Memory B cell (primary cell): ENCODE measurements at places on chromosomes 16 and 17.

- DNase-seq = no peak
These were observed 4.1 kb upstream of the TMEM11 start for GRCh38 chr17:21218101-21218500.

- DNase-seq = no peak
These were observed 14.0 kb upstream of the MTMR4 start for GRCh38 chr17:58528443-58528842.

- DNase-seq = no peak
These were observed 53.4 kb downstream of the BEAN1 start for GRCh38 chr16:66480265-66481080.

DNA sequence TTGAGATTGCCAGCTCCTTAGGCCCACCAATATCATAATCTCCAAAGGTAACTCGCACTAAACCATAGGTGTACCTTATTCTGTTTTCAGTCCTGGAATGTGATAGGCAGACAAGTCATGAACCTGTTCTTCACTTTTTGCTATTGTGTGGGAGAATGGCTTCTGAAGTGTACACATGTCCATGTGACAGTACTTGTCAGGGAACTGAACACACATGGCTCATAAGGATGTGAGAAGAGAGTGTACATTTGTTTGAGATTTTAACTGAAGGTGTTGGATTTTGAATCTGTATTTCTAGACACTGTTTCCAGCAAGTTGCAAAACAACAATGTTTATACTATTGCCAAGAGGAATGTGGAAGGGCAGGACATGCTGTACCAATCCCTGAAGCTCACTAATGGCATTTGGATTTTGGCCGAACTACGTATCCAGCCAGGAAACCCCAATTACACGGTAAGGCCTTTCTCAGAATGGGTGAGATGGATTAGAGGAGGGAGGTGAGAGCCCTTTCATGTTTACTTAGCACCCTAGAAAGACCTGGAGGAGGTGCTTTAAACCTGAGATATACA lies 14.5 kb upstream of the RASL10B start:
- no peak for DNase-seq

DNA sequence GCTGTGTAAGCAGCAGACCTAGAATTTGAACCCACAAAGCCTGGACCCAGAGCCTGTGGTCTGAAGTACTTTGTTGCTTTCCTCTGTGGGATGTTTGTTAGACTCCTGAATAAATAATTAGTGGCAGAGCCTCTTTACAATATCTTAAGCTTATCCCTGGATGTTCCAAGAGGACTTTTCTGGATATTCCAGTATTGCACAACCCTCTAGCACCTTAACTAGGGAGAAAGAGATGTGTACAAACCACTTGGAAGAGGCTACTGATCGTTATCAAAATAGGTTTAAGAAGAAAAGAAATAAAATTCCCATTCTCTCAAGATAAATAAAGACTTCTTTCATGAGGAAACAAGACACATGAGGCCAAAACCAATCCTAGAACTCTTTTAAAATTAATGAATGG lies 632.4 kb downstream of the CDH11 start:
- no peak for DNase-seq

- no peak for DNase-seq
These were observed 21.2 kb upstream of the LRRC37A start for GRCh38 chr17:46273541-46274236.

DNA sequence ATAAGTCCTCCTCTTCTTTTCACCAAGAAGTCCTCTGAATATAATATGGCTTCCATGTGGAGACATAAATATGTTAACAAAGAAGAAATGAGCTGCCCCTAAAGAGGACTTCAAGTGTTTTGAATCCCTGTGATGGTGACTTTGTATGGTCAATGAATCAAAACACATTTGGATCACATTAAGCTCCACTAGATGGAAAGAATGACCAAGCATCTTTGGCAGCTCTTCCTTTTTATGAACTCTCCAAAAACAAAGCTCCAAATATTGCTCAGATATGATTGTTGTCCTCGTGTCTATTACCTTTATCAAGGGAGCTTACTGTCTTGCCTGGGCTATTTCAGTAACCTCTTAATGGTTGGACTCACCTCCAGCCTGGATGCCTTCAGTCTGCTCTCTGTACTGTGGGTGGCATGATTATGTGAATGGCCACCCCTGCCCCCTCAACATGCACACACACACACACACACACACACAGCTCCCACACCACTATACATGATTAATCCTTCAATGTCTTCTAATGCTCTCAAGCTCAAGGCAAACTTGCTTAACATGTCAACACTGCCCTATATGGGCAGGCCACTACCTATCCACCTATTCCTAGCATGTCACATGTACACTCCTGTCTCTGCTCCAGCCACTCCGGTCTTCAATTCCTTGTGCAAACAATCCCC lies 346.6 kb upstream of the SALL1 start:
- no peak for DNase-seq

DNA sequence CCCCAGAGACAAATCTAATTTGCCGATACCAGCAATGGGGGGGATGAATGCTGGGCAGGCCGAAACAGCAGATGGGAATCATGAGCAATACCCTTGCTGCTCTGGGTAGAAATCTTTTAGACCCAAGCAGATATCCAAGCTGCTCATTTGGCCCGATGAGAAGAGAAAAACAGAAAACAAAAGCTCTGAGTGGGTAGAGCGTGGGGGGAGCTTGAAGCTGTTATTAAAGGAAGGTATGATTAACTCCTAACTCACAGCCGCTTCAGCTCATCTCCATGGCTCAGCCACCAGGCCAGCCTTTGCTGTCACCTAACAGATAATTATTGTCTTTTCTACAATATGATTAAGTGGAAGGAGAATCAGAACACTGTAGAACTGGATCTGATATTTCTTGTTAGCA lies 58.3 kb downstream of the VPS35L start:
- DNase-seq = no peak

DNA sequence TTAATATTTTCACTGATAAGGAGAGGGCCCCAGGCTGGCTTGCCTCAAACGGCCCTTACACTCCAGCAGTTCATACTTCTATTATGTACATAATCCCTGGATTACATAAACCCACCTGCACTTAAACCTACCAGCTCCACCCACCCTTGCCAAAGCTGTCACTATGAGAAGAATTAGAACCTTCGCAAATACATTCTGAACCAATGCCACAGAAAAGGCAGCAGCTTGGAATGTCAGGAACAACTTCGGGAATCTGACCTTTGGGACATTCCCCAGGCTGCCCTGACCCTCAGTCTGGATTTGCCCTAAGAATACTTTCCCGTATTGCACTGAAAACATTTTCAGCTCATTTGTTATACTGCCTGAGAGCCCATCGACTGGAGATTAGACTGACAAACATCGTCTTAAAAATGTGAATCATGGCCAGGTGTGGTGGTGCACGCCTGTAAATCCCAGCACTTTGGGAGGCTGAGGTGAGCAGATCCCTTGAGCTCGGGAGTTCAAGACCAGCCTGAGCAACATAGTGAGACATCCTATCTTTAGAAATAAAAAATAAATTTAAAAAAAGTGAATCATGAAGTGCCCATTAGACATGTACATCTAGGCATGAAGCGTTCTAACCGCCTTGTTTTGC lies 21.0 kb upstream of the SEC14L1 start:
- no peak for DNase-seq

GRCh38 chr17:34579979-34580684 lies 750 bp downstream of the TMEM132E start:
- DNase-seq = no peak

DNA sequence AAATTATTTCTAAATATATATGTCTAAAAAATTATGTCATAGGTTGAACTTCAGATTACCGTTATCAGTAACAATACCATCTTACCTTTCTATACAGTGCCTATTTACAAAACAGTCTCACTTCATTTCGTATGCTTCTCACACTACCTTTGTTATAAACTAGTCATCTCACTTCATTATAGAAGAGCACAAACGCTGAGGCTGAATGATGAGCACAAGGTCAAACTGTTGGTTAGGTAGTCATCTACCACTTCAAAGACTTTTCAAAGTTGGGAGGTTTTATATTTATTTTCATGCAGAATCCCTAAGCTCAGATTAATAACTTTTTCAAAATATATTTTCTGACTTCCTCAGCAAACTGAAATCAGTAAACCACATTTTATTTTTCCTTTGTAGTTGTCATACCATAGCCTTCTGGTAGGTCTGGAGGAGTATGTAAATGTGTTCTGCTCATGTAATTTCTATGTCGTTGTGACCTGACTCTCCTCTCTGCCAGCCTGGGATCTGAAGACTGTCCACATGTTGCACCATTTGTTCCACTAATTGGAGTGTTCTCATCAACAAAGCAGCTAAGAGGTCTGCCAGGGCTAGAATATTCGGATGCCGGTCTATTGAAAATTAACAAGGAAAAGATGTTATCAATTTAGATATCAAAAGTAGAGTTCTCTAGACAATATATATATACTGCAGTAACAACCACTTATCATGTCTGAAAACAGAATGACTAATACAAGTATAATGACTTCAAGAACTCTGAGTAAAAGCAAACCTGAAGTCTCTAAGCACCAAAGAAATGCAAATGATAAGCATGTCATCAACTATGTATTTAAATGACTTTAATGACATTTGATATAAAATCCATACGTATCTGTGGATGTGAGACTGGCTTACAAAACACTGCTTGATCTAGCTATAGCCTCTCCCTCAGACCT lies 73.9 kb downstream of the CEP95 start:
- no peak for DNase-seq

DNA sequence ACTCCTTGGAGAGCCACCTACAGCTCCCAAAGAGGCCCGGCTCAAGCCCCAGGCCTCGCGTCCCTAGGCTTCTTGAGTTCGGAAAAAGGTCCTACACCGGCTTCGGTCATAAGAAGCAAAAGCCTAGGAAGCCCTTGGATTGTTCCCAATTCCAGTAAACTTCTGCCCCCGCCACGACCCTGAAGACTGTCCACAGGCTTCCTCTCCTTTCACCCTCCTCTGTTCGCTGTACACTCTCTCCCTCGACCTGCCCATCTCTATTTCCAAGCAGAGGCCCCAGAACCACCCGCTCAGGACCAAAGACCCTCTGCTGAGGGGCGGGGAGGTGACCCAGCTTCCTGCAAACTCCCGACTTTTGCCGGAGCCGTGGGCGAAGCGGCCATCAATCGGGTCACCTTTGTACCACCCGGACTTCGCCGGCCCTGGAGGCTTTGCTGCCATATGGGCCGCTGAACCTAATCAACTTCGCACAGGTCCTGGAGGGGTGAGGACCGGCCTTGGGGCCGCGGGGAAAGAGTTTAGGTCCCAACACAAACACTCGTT lies 2.7 kb downstream of the HOXB2 start:
- DNase-seq = no peak

- no peak for DNase-seq
These were observed 19.3 kb upstream of the RBFOX3 start for GRCh38 chr17:79630126-79630525.

- no peak for DNase-seq
These were observed 14.6 kb downstream of the CALB2 start for GRCh38 chr16:71373073-71373472.

DNA sequence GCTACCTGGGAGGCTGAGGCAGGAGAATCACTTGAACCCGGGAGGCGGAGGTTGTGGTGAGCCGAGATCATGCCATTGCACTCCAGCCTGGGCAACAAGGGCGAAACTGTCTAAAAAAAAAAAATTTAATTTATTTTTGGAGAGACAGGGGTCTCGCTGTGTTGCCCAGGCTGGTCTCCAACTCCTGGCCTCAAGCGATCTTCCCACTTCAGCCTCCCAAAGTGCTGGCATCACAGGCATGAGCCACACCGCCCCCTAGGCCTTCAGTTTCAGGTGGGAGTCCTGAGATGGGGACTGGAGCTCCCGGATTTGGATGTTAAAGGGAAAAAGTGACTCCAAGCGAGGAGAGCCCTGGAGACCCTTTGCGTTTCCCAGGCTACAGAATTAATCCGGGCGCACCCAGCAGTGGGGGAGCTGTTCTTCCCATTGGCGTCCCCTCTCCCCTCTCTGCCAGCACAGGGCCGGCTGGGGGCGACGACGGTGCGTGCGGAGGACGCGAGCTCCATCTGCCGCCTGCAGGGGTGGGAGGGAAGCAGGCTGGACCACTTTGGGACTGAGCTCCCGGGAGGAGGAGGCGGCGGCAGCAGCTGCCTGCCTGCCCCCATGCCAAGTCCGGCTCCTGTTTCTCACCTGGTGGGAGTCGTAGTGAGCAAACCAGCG lies 49.3 kb upstream of the USP7 start:
- DNase-seq = no peak

DNA sequence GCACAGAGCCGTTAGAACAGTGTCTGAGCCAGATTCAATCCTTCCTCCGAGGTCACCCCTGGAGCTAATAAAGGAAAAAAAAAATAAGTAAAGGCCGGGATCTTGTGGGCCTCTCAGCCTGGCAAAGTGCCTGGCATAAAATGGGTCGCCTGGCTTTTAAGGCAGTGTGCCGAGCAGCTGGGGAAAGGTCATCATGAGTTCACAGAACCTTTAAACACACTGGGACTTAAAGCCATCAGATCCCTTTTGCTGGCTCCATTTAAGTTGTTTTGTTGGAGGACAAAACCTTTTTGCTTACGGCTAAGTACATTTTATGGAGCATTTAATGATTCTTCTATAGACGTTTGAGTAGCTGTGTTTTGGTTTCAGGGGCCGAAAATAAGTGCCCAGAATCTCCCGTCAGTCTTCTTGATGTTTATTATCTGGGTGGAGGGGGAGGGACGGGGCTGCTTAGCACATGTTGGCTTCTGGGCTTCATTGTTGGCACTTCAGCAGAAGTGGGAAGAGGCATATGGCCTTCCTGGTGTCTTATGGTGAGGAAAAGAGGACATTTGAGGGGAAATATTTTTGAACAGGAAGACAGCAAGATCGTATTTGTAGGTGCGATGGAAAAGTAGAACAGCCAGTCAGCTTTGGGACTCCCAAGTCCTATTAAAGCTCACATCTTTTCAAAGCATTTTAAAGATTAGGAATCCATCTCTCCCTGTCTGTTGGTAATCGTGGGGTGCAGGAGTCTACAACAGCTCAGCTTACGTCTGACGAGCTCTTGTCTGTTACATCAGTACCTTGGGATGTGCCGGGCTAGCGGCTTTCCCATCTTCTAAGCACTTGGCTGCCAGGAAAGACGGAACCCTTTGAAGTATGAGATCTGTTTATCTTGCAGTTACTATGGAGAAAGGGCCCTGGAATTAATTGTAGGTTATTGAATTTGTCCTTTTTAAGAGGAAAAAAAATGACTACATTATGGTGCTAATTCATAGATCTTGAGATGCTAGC lies 31.1 kb downstream of the RBFOX1 start:
- no peak for DNase-seq

- DNase-seq = no peak
These were observed 11.3 kb upstream of the STAC2 start for GRCh38 chr17:39236981-39237441.

DNA sequence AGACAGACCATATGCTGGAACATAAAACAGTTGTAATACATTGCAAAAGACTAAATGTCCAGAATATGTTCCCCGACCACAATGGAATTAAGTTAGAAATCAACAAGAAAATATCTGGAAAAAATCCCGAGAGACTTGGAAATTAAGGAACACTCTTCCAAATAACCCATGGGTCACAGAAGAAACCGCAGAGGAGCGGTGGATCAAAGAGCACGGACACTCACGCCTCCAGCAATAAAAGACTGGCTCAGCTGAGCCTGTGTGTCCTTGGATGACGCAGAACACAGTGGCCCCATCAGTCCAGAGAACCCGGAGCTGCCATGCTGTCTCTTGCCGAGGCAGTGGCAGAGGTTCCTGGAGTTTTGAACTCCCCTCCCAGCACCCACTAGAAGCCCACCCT lies 30.9 kb upstream of the FOXF1 start:
- DNase-seq = no peak

- peak; percentile 39 for DNase-seq
These were observed 26.3 kb downstream of the FOXL1 start for GRCh38 chr16:86604436-86605193.
